Smooth muscle cell of the coronary artery (primary cell): ENCODE measurements at places on chromosomes 1 and 21. TPM values are rescaled to one million over a fixed set of nuclear protein-coding genes. Genes with fewer than 3 reads are reported as not detected.

NID1 gene
- 52.3 and 73.8 TPM in 2 replicates for total RNA-seq

NUP210L gene
- under 0.01 and 0.12 TPM in 2 replicates for total RNA-seq

IFNGR2 gene
- 55.5 and 79.7 TPM in 2 replicates for total RNA-seq

UBL4B gene
- total RNA-seq, result not detected in 2 replicates

CHIA gene
- not detected in 2 replicates for total RNA-seq

CXADR gene
- total RNA-seq, result 1.2 and 1.6 TPM in 2 replicates

LINGO4 gene
- not detected in 2 replicates for total RNA-seq

TMEM200B gene
- 1.7 and 9.2 TPM in 2 replicates for total RNA-seq

BTBD19 gene
- 4.7 and 7.5 TPM in 2 replicates for total RNA-seq

FAAH gene
- total RNA-seq, result 0.53 and 0.70 TPM in 2 replicates

FMO1 gene
- 1.4 TPM in 1 of 2 replicates, not detected in the other for total RNA-seq

INSRR gene
- total RNA-seq, result under 0.01 TPM in 1 of 2 replicates, not detected in the other

SLFNL1 gene
- 0.15 and 0.35 TPM in 2 replicates for total RNA-seq

TRABD2B gene
- under 0.01 TPM in 1 of 2 replicates, not detected in the other for total RNA-seq
